Ovary (tissue), 10 donors: ENCODE measurements at places on chromosomes 2 and 18. TPM values are rescaled to one million over a fixed set of nuclear protein-coding genes. Genes with fewer than 3 reads are reported as not detected.

TTC31 gene
- total RNA-seq: 21.7 TPM

MC2R gene
- total RNA-seq: 0.05 TPM

NR4A2 gene
- 259 TPM for total RNA-seq

SCYGR6 gene
- total RNA-seq: not detected

REG1A gene
- total RNA-seq: 16.9 TPM

CPS1 gene
- total RNA-seq: 9.7 TPM

- DNase-seq: no peak
- no peak overlapping the region for H3K27ac ChIP-seq
- H3K27me3 ChIP-seq: no peaks in the 10 kb centered on the region
- H3K4me1 ChIP-seq: peaks cover 1% of the 10 kb centered on the region
- no peak overlapping the region for H3K4me3 ChIP-seq
Observed at GRCh38 chr18:44898498-44898897, 217.8 kb downstream of the SETBP1 start.

DNA sequence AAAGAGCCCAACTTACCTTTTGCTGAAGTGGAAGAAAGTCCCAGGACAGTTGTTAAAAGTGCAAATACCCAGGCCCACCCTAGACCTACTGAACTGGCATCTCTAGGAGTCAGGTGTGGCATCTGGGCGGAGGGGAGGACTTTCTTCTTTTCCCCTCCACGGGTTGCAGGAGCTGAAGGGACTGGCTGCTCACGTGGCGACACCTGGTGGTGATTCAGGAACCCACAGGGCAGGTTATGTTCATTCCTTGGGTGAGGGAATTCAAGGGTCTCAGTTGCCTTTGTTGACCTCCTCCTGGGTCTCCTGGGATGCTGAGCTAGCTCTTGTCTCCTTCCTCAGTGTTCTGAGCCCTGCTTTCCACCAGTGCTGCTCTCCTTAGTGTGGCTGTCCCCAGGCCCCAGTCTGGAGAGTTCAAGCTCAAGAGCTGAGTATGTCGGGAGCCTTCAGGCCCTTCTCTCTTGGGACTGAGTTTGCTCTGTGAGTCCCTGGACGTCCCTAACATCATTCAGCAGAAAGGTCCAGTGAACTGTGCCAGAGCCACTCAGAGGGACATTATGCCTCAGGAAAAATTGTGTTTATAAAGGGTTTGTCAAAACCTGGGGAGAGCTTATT, 56.9 kb downstream of the DYSF start:
- peak; percentile 72 for DNase-seq
- H3K27ac ChIP-seq: no peak overlapping the region
- H3K4me1 ChIP-seq: no peaks in the 10 kb centered on the region
- H3K36me3 ChIP-seq: no peaks in the 10 kb centered on the region
- no peaks in the 10 kb centered on the region for H3K27me3 ChIP-seq
- no peak overlapping the region for H3K4me3 ChIP-seq

DNA sequence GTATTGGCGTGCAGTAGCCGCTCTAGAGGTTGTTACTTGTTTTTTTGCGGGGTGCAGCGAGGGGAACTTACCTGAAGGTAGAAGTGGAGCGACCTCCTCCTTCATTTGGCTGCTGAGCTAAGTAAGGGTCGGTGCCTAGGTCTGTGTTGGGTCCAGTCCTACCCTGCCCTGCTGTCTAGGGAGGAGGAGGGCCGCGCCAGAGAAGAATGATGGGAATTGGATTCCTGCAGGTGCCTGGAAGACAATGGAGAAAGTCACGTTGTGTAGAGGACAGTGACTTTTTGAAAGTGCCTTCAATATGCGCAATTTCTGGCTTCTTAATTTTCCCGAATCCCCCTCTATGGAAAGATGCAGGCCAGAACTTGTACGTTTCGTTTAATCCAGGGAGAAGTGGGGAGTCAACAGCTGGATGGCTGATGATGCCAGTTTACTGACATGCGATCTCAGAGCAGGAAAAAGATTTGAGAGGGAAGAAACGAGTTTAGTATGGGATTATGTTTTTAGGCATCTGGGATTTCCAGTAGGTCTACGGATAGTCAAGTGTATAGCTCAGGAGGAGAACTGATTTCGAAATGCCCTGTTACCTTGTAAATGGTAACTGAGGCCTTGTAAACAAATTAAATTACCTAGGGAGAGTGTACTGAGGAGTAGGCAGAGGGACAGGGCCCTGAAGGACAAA, 653 bp downstream of the MRPS9 start:
- DNase-seq: no peak
- no peaks in the 10 kb centered on the region for H3K36me3 ChIP-seq
- H3K27ac ChIP-seq: peak overlapping the region; percentile 19
- H3K27me3 ChIP-seq: no peaks in the 10 kb centered on the region

DNA sequence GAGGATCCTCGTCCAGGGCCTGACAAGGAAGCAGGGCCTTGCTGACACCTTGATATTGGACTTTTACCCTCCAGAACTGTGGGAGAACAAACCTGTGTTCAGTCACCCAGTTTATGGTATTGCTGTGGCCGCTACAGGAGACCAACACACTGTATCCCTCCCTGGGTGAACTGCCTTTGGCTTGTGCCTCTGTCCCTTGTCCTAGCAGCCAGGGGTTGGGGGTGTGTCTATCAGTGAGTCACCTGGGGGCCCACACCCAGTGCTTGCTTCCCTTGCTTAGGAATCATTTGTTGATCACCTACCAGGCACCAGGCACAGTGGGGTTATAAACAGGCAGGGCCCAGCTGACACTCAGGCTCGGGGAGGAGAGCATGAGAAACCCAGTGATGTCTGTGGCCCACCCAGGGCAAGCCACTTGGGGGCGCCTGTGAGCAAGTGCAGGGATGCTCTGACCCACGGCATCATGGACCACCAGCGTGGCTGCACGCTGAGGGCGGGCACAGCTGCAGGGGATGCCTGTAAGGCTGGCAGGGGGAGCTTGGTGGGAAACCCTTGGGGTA, 17.1 kb downstream of the TMEM185B start:
- H3K27ac ChIP-seq: no peak overlapping the region
- DNase-seq: no peak
- no peaks in the 10 kb centered on the region for H3K4me1 ChIP-seq
- no peaks in the 10 kb centered on the region for H3K36me3 ChIP-seq
- H3K4me3 ChIP-seq: no peak overlapping the region
- no peaks in the 10 kb centered on the region for H3K27me3 ChIP-seq

GRCh38 chr18:26756556-26756955, 109.0 kb downstream of the AQP4 start:
- DNase-seq: no peak
- no peak overlapping the region for H3K4me3 ChIP-seq
- H3K27ac ChIP-seq: no peak overlapping the region
- H3K36me3 ChIP-seq: no peaks in the 10 kb centered on the region
- H3K27me3 ChIP-seq: no peaks in the 10 kb centered on the region

- DNase-seq: no peak
- H3K36me3 ChIP-seq: no peaks in the 10 kb centered on the region
- H3K4me3 ChIP-seq: no peak overlapping the region
- H3K27ac ChIP-seq: no peak overlapping the region
Observed at GRCh38 chr2:40401896-40402295, 50.0 kb downstream of the SLC8A1 start.

- peak overlapping the region; percentile 78 for H3K4me3 ChIP-seq
- H3K27ac ChIP-seq: peak overlapping the region; percentile 74
- H3K4me1 ChIP-seq: peaks cover 2% of the 10 kb centered on the region
Observed at GRCh38 chr2:200810252-200810997, 1.3 kb upstream of the BZW1 start.

GRCh38 chr2:20501974-20502373, 55.1 kb downstream of the RHOB start:
- DNase-seq: no peak
- H3K4me1 ChIP-seq: peaks cover 3% of the 10 kb centered on the region
- H3K27ac ChIP-seq: no peak overlapping the region
- H3K27me3 ChIP-seq: no peaks in the 10 kb centered on the region
- H3K36me3 ChIP-seq: no peaks in the 10 kb centered on the region

GRCh38 chr18:58640428-58640805, 11.5 kb upstream of the ALPK2 start:
- H3K27ac ChIP-seq: no peak overlapping the region
- DNase-seq: no peak
- no peaks in the 10 kb centered on the region for H3K27me3 ChIP-seq
- H3K4me1 ChIP-seq: no peaks in the 10 kb centered on the region

- no peaks in the 10 kb centered on the region for H3K36me3 ChIP-seq
- peaks cover 16% of the 10 kb centered on the region for H3K4me1 ChIP-seq
- no peak overlapping the region for H3K4me3 ChIP-seq
- no peak overlapping the region for H3K27ac ChIP-seq
- H3K27me3 ChIP-seq: no peaks in the 10 kb centered on the region
- DNase-seq: no peak
Observed at GRCh38 chr2:120465012-120465700, 119.2 kb downstream of the INHBB start.

DNA sequence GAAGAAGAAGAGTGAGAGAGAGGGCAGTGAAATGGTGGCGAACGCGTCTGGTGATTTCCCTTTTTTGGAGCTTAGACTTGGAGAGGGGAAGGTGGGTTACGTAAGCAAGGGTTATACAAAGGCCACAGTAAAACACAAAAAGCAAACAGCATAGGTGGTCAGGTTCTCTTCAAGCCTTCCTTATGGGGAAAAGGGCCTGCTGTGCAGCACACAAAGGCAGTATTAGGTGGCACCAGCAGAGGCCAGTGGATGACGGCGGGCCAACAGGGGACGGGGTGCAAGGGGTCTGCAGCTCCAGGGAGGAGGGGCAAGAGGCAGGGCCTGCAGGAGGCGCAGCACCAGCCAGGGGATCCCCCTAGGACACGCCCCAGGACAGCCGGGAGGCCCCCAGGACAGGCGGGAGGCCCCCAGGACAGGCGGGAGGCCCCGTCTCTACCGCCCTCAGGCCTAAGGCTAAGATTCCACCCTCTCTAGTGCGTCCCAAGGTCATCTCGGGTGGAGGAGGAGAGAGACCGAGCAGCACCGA, 32.6 kb upstream of the NPC1 start:
- H3K4me3 ChIP-seq: peak overlapping the region; percentile 48
- H3K27me3 ChIP-seq: no peaks in the 10 kb centered on the region
- no peaks in the 10 kb centered on the region for H3K36me3 ChIP-seq
- H3K4me1 ChIP-seq: peaks cover 8% of the 10 kb centered on the region
- H3K27ac ChIP-seq: peak overlapping the region; percentile 89
- peak; percentile 77 for DNase-seq

GRCh38 chr2:215888680-215889079, 124.7 kb downstream of the MREG start:
- no peak for DNase-seq
- no peaks in the 10 kb centered on the region for H3K4me1 ChIP-seq
- no peak overlapping the region for H3K4me3 ChIP-seq

DNA sequence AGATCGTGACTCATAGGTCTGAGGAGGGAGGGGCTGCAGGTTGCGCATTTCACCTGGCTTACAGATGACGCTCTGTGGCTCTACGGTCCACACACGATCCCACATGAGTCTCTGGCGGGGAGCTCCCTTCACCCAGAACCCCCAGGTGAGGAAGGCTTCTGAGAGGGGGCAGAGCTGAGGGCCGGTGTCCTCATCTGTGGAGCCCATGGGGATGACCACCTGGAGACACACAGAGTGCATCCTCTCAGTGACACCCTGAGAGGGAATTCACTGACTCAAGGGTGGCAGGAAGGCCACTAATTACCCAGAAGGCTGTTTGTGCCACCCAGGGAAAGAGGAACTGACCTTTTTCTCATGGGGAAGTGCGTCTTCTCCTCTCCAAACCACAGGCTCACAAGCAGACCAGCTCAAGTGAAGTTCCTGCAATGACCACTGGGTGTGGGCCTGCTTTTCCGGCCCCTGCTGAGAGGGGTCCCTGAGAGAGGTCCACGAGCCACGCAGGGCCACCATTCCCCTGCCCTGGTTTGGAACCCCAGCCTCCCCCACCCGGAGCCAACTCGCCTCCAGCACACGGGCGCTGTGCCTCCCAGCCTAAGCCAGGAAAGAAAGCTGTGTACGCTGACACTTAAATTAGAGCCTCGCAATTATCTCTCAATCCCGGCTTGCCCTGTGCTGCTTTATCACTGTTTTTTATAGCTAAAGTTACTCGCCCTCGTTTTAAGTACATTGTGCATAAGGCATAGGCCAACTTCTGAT, 114.1 kb downstream of the BCL11A start:
- no peak overlapping the region for H3K27ac ChIP-seq
- H3K36me3 ChIP-seq: no peaks in the 10 kb centered on the region

- H3K4me1 ChIP-seq: peaks cover 20% of the 10 kb centered on the region
- H3K36me3 ChIP-seq: no peaks in the 10 kb centered on the region
- H3K27ac ChIP-seq: no peak overlapping the region
- no peaks in the 10 kb centered on the region for H3K27me3 ChIP-seq
- no peak overlapping the region for H3K4me3 ChIP-seq
Observed at GRCh38 chr18:23230686-23231085, 95.4 kb downstream of the CABLES1 start.

- no peaks in the 10 kb centered on the region for H3K27me3 ChIP-seq
- DNase-seq: no peak
- H3K27ac ChIP-seq: no peak overlapping the region
- H3K4me3 ChIP-seq: no peak overlapping the region
- H3K36me3 ChIP-seq: no peaks in the 10 kb centered on the region
Observed at GRCh38 chr18:71287268-71287667, 998.4 kb downstream of the SOCS6 start.

GRCh38 chr2:150135223-150135883, 352.1 kb downstream of the RND3 start:
- H3K27me3 ChIP-seq: no peaks in the 10 kb centered on the region
- no peak for DNase-seq

- H3K4me1 ChIP-seq: peaks cover 4% of the 10 kb centered on the region
- H3K27ac ChIP-seq: no peak overlapping the region
- H3K36me3 ChIP-seq: no peaks in the 10 kb centered on the region
- H3K27me3 ChIP-seq: no peaks in the 10 kb centered on the region
- no peak overlapping the region for H3K4me3 ChIP-seq
- DNase-seq: no peak
Observed at GRCh38 chr2:215727507-215728503, 285.5 kb downstream of the MREG start.

DNA sequence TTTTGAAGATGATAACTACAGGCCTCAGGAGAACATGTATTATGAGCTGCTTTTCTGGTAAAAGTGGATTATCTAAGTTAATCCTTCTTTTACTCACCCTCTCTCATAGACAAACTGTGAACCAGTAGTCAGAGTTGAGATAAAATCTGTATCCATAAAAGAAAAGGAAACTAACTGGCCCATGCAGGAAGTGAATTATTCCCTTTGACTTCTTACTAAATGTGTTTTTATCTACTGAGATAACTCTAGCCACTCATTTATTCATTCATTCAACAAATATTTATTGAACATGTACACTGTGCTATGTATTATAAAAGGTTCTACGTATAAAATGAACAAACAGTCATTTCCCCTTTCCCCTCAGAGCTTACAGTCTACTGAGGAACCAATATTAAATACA, 10.0 kb downstream of the WDR35 start:
- H3K4me1 ChIP-seq: no peaks in the 10 kb centered on the region
- no peaks in the 10 kb centered on the region for H3K27me3 ChIP-seq
- H3K36me3 ChIP-seq: no peaks in the 10 kb centered on the region
- no peak overlapping the region for H3K27ac ChIP-seq
- H3K4me3 ChIP-seq: no peak overlapping the region
- DNase-seq: no peak

- H3K27me3 ChIP-seq: no peaks in the 10 kb centered on the region
- no peak overlapping the region for H3K27ac ChIP-seq
- H3K36me3 ChIP-seq: no peaks in the 10 kb centered on the region
Observed at GRCh38 chr18:10195529-10195928, 258.9 kb upstream of the APCDD1 start.

- DNase-seq: no peak
- no peak overlapping the region for H3K4me3 ChIP-seq
- no peaks in the 10 kb centered on the region for H3K27me3 ChIP-seq
- H3K36me3 ChIP-seq: no peaks in the 10 kb centered on the region
- H3K27ac ChIP-seq: no peak overlapping the region
Observed at GRCh38 chr2:109351164-109351756, 222.3 kb downstream of the SH3RF3 start.
